ENCODE measurements at places on chromosomes 16 and 17. TPM values are rescaled to one million over a fixed set of nuclear protein-coding genes. Genes with fewer than 3 reads are reported as not detected.

The TXNDC11 gene
- 29.0 TPM for total RNA-seq

The TEKT1 gene
- total RNA-seq, result not detected

The TP53TG3C gene
- not detected for total RNA-seq

The AMFR gene
- 54.4 TPM for total RNA-seq

The SLC12A3 gene
- total RNA-seq, result 0.34 TPM

The HBA2 gene
- not detected for total RNA-seq

The WFDC1 gene
- 2.9 TPM for total RNA-seq

The PRR35 gene
- total RNA-seq, result 0.05 TPM

The KRTAP2-3 gene
- total RNA-seq, result not detected

The TBC1D3L gene
- 7.2 TPM for total RNA-seq

The TMEM238L gene
- total RNA-seq, result 1.1 TPM

The FOXJ1 gene
- 83.2 TPM for total RNA-seq

The HOXB9 gene
- 92.7 TPM for total RNA-seq

The HOXB1 gene
- 9.0 TPM for total RNA-seq

The TNP2 gene
- total RNA-seq, result not detected

The HOXB8 gene
- total RNA-seq, result 139 TPM

The CAVIN1 gene
- 0.25 TPM for total RNA-seq

The POLG2 gene
- 18.0 TPM for total RNA-seq

The TOM1L1 gene
- total RNA-seq, result 12.3 TPM

The SLC6A2 gene
- 0.26 TPM for total RNA-seq

The TLCD3B gene
- 14.0 TPM for total RNA-seq

The MILR1 gene
- total RNA-seq, result not detected

The KRTAP4-9 gene
- total RNA-seq, result not detected

The LRRC37B gene
- total RNA-seq, result 7.8 TPM

The NETO2 gene
- total RNA-seq, result 25.6 TPM

The SLFN12 gene
- total RNA-seq, result 0.05 TPM

The KRTAP4-8 gene
- total RNA-seq, result not detected

The CCL3 gene
- total RNA-seq, result not detected

The RRN3 gene
- total RNA-seq, result 45.7 TPM

The CNEP1R1 gene
- 15.0 TPM for total RNA-seq

The TSNAXIP1 gene
- 3.1 TPM for total RNA-seq

The KRT17 gene
- 0.50 TPM for total RNA-seq

The C1QL1 gene
- 4.9 TPM for total RNA-seq

The NUTF2 gene
- 110 TPM for total RNA-seq

The SPATA32 gene
- 0.45 TPM for total RNA-seq

The CSF3 gene
- total RNA-seq, result not detected

The TMEM100 gene
- total RNA-seq, result 20.7 TPM

The LITAFD gene
- not detected for total RNA-seq
